ENCODE measurements at places on chromosomes 2 and 18. TPM values are rescaled to one million over a fixed set of nuclear protein-coding genes. Genes with fewer than 3 reads are reported as not detected.

The MPHOSPH10 gene
- 37.1 TPM for total RNA-seq

The SLC4A5 gene
- total RNA-seq = 1.6 TPM

The UCN gene
- 3.6 TPM for total RNA-seq

The CNTNAP5 gene
- total RNA-seq = not detected

The OTOF gene
- 0.16 TPM for total RNA-seq

The AQP12B gene
- not detected for total RNA-seq

The CCDC121 gene
- total RNA-seq = not detected

The SH3BP4 gene
- total RNA-seq = 0.31 TPM

The STON1 gene
- total RNA-seq = 2.4 TPM

The RAB6C gene
- not detected for total RNA-seq

The DLGAP1 gene
- not detected for total RNA-seq

The C2orf66 gene
- 0.53 TPM for total RNA-seq

The CNGA3 gene
- not detected for total RNA-seq

The ZNF396 gene
- total RNA-seq = 0.18 TPM

- DNase-seq = no peak
Measured at GRCh38 chr2:203579730-203580129, 44.6 kb upstream of the RAPH1 start.

GRCh38 chr18:78664848-78665247, 314.8 kb upstream of the SALL3 start:
- DNase-seq = no peak

DNA sequence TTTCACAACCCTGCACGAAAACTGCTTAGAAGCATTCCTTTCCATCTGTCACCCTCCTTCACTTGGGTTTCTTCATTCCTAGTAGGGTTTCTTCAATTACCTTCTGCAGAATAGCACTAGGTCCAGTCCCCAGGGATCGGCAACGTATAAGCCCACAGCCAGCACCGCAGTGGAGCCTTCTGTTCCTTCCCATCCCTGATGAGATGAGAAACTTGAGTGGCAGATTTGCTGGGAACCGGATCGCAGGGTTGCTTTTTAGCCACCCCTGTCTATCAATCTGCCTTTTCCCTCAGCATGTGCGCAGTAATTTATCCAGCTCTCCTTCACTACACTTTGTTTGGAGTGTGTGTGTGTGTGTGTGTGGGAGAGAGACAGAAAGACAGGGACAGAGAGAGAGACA, 94.2 kb downstream of the CD8B2 start:
- no peak for DNase-seq

DNA sequence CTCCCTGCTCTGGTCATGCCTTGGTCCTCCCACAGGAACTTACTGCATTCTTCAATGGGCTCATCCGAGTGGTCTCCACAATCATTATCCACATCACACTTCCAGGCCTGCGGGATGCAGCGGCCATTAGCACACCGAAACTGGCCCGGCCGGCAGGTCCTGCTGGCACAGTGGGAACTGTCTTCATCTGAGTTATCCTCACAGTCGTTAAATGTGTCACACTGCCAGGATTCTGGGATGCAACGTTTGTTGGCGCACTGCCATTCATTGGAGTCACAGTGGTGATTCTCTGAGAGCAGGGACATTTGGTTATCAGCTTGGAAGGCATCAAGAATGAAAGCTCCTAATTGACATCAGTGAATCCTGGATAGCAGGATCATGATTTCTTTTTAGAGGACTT, 104.5 kb downstream of the DHRS9 start:
- no peak for DNase-seq

DNA sequence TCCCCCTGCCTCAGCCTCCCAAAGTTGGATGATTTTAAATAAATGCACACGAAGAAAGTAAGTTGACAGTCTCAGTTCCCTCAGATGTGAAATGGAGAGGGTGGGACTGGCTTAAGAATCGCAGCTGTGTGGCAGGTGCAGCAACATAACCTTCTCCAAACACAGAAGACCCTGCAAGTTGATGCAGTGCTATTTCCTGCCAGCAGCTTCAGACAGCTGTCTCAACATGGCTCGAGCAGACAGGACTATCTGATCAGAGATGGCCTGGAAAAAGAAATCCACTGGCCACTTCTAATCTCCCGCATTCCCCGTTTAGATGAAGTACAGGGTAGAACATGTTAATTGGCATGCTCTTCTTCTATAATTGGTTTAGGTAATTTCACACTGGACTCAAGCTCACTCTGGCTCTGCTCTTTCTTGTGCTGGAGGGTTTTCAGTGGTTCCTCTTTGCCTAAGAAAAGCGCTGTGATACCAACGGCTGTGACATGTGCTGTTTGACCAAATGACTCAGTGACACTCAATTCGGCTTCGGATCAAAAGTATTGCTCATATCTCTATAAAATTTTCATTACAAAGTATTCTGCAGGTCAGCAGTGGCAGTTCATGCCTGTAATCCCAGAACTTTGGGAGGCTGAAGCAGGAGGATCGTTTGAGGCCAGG, 40.2 kb downstream of the MYOM1 start:
- DNase-seq = no peak

GRCh38 chr2:219916281-219916680, 288.9 kb downstream of the SLC4A3 start:
- no peak for DNase-seq

DNA sequence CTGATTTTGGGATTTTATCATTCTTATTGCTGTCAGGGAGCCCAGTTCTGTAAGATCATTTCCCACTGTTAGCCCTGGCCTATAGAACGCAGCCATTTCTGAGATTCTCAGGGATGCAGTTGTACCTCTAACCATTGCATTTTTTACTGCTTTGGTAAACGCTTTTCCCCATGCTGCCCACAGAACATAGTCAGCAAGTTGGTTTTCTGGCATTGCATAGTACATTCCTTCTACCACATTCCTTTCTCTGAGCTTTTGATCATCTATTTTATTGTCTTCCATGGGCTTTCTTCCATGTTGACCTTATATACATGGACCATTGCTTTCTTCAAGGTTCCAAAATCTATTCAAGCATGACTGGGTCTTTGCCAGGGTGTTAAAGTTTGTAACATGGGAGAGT, 86.8 kb upstream of the ST6GAL2 start:
- no peak for DNase-seq

- no peak for DNase-seq
Measured at GRCh38 chr18:49886891-49887764, 73.8 kb upstream of the ACAA2 start.

DNA sequence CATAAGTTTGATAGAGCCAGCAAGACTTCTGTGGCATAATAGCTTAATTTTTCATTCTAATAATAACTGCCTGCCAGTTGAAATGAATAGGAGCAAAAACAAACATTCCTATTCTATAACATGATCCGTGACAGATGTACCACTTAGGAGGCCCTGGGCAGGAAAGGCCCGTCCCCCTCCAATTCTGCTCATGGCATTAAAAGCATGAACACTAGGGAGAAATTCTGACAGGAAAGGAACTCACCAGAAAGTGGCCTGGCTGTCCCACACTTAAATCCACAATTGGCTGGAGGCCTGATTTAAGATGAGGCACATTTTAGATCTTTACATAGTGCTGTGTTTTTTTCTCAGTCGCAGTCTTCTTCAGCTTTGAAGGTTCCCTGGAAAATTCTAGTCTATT, 261.9 kb upstream of the ETAA1 start:
- no peak for DNase-seq

DNA sequence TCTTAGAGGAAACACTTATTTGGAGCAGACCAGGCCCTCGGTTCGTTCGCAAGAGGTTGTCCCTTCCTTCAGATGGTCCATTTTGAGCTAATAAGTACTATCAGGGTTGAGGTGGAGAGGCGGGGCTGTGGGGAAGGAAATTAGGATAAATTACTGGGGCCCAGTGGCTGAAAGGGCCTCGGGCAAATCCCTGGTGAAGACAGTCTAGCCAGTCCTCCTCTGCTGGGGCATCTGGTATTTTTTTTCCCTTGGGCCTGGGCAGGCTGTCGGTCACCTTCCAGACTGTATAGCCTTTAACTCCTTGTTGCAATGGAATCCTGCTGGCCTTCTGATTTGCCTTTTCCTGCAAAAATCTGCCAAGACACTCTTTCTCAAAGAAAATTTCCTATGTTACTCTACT, 1.7 kb upstream of the MYO3B start:
- DNase-seq = no peak

GRCh38 chr2:226788064-226788463, 11.6 kb downstream of the IRS1 start:
- DNase-seq = no peak

- no peak for DNase-seq
Measured at GRCh38 chr2:160255408-160255807, 55.3 kb upstream of the ITGB6 start.

GRCh38 chr2:211259831-211260476, 703.6 kb downstream of the CPS1 start:
- DNase-seq = no peak

DNA sequence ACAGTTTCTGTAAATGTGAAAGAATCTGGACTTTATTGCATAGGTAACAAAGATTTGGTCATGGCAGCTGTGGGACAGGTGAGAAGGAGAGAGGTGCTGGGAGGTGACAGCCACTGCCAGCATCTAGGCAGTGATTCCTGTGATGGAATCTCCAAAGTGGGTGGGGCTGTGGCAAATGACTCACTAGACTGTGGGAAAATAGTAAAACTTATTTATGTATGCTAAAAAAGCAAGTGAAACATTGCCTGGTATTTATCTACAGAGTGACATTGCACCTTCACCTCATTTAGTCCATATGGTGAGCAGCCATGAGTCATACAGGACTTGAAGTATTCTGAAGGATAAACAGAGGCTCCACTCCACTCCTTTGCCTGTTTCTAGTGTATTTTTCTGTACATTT, 145.3 kb upstream of the MEX3C start:
- DNase-seq = no peak

GRCh38 chr2:19845323-19845920, 56.4 kb downstream of the TTC32 start:
- DNase-seq = no peak

GRCh38 chr18:76353046-76353445, 142.0 kb downstream of the ZNF516 start:
- no peak for DNase-seq

DNA sequence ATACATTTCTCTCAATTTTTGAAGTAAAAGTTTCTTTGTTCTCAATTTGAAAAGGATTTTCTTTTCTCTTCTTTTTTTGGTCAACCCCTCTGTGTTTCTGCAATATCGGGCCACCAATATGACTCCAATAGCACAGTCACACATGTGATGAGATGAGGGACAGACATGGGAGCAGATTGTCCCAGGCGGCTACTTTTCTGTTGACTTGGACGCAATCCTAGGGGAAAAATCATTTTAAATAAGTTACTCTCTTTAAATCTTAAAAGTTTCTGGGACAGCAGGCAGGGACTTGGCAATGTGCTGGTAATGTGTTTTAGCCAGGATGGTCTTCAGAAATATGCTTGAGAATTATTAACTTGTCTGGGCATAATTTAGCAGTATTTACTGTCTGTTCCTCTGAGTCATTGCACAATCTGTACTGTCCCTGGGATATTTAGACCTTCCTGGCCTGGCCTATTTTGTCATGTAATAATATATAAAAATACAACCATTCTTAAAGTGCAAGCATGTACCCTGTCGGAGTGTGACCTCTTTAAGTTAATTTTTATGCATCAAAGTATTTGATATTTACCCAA, 388.5 kb upstream of the FANCL start:
- no peak for DNase-seq

GRCh38 chr2:190947711-190948251, 66.2 kb downstream of the STAT1 start:
- no peak for DNase-seq

DNA sequence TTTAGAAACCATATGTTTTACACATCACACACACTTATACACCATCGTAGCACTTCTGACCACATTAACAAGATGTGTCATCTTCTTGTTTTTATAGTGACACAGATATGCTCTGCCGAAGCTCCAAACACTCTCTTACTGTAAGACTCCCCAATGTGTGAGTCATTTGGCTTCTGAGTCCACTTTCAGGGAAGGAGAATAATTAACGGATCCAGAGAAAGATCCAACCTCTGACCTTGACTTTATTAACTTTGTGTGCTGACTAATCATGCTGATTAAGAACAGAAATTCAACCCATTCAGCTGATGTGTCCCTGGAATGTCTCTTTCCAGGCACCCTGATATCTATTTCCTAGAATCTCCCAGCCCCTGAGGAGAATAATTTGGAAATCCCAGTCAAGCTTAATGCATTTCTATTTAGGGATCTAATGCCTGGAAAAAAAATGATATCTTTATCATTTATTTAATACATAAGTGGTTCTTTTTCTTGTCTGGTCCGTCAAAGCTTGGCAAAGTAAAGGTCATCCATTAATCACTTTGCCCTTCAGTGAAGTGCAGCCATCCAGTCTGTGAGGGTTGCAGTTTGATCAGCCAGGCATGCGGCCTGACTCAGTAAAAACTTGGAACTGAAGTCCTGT, 615.8 kb upstream of the SYT4 start:
- DNase-seq = no peak

DNA sequence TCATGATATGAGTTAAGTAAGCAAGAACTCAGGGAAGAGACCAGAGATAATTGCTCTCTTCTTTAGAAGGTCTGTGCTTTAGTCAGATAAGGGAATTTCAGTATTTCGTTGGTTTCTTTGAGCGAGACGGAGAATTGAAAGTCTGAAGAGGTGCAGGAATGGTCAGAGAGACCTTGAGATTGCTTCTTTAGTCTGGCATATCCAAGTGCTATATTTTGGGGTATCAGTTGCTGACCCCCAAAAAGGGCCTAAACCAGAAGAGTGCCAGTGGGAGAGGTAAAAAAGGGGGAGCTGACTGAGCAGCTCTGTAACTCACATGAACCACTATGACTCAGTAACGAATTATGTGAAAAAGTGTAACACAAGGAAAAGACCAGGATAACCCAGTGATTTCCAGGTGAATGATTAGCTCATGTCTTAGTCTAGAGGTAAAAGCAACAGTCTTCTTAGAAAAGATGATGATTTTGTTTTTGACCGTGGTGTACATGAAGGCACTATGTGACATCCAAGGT, 932.9 kb downstream of the TDRD15 start:
- no peak for DNase-seq

DNA sequence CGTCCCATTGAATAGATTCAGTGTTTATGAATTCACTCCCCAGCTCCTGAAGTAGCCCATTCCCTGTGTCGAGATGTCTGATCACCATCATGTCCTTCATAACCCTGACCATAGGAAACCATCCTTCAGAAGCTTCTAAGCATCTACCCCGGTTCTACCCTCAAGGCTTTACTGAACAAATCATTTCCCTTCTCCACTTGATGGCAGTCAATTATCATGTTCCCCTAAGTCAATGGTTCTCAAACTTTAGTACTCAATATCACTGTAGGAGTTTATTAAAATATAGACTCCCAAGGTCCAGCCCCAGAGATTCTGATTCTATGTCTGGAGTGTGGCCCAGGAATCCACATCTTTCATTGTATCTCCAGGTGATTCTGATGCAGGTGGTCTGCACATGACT, 228.4 kb upstream of the SP5 start:
- DNase-seq = no peak

- no peak for DNase-seq
Measured at GRCh38 chr2:64906853-64907536, 82.2 kb upstream of the SLC1A4 start.
